ENCODE measurements at places on chromosomes 3 and 15. TPM values are rescaled to one million over a fixed set of nuclear protein-coding genes. Genes with fewer than 3 reads are reported as not detected.

The FBXW12 gene
- total RNA-seq = 0.28 TPM

The SYNPR gene
- total RNA-seq = not detected

The ITIH3 gene
- 0.19 TPM for total RNA-seq

The TXNRD3 gene
- total RNA-seq = 9.0 TPM

The PLA2G4B gene
- total RNA-seq = 0.38 TPM

The SKIL gene
- 76.5 TPM for total RNA-seq

The FETUB gene
- not detected for total RNA-seq

The CHRNA3 gene
- total RNA-seq = 0.28 TPM

The SMCO1 gene
- 0.28 TPM for total RNA-seq

The ECE2 gene
- not detected for total RNA-seq

Measured in regular cardiac myocyte (primary cell).